Natural killer cell treated with Interleukin-12 subunit alpha and Interleukin-12 subunit beta and Interleukin-15 and Interleukin-18, amount 100 ng/mL, for 72 hours (primary cell): ENCODE measurements at places on chromosomes 5 and 9.

- no peak for DNase-seq
Measured at GRCh38 chr5:6542421-6543345, 90.2 kb downstream of the NSUN2 start.

GRCh38 chr9:86072394-86072877 lies 26.9 kb downstream of the GOLM1 start:
- no peak for DNase-seq

DNA sequence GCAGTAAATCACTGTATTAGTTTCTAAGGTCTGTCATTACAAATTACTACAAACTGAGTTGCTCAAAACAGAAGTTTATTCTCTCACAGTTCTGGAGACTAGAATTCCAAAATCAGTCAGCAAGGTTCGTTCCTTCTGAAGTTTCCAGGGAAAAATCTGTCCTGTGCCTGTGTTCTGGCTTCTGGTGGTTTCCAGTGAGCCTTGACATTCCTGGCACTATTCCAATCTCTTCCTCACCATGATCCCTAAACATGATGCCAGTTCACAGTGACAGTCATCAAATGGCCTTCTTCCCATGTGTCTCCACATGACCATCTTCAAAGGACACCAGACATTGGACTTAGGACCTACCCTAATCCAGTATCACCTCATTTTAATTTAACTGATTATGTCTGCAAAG lies 351.4 kb downstream of the PLK2 start:
- no peak for DNase-seq

DNA sequence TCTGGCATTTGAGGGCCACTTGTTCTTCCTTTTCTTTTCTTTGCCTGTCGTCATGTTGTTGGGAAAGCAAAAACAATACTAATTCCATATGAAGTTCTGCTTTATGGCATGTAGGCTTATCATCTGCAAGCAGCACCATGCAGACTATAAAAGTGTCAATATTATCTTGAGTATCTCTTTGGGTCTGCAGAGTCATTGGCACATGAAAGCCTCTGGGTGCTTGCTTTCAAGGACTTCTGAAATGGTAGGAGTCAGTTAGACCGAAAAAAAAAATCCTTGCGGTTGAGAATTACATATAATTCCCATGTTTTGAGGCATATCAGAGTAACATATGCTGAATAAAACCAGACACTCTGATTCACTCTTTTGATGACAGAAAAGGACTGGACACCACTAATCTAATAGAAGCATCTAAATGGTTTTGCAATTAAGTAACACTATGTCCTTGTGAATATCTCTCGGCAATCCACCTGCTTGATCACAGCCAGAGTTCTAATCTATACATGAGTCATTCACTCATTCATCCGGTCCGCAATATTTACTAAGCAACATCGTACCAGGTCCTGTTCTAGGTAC lies 44.4 kb downstream of the GNAQ start:
- DNase-seq = no peak

DNA sequence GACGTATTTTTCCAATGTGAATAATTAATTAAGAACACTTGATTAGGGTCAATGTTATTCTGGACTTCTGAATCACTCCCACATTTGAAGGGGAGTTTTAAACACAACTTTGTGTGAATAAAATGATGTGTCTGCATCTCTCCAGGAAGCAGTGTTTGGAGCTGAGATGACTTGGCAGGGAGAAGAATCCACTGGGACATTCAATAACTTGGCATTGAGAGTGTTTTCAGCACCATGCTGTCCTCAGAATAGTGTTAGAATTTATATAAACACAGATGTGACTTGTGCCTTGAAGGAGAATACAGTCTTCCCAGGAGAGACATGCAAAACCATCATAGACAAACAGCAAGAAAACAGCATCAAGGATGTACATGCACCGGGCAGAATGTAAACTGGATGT lies 32.7 kb upstream of the KCNMB1 start:
- no peak for DNase-seq

GRCh38 chr9:86667307-86667706 lies 280.0 kb downstream of the GAS1 start:
- no peak for DNase-seq

GRCh38 chr9:110283751-110284150 lies 27.4 kb upstream of the TXN start:
- no peak for DNase-seq

DNA sequence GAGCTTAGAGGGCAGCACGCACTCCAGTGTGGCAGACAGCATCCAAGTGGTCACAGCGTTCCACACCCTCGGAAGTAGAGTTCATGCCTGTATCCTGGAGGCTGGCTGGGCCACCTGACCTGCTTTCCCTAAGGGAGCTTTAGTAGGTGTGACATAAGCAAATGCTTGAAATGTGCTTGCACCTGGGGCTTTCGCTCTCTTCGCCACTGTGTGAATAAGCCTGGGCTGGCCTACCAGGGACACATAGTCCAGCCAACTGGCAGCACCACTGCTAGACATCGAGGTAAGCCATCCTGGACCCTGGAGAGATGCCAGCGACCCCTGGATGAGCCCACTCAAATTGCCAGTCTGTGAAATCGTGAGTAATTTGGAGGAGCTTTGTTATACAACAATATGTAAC lies 24.9 kb upstream of the IRX4 start:
- DNase-seq = no peak

DNA sequence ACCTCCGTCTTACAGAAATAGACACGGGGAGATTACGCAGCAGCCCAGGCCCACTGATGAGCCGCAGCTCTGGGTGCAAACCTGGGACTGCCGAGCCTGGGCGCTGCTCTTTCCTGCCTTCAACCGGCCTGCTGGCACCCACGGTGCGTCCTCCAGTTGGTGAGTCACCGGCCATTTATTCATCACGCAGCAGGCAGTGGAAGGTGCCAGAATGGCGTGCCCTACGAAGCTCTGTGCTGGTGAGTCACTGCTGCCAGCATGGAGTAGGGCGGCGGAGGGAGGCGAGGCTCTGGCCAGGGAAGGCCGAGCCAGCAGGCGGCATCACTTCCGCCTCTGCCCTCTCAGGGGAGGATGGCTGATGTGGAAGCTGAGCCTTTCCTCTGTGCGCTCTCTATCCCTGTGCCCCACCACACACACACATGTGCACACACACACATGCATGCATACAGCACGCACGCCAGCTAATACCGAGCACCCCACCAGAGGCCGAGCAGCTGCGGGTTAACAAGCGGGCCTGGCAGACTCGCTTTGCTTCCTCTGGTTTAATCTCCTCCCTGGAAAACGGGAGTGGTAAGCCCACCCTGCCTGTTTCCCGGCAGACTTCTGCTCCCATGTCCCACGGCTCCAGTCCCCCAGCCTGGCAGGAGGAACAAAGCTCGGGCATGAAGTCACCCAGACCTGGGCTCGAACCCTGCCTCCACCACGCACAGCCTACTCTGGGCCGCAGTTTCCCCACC lies 39.2 kb downstream of the OLFM1 start:
- no peak for DNase-seq

DNA sequence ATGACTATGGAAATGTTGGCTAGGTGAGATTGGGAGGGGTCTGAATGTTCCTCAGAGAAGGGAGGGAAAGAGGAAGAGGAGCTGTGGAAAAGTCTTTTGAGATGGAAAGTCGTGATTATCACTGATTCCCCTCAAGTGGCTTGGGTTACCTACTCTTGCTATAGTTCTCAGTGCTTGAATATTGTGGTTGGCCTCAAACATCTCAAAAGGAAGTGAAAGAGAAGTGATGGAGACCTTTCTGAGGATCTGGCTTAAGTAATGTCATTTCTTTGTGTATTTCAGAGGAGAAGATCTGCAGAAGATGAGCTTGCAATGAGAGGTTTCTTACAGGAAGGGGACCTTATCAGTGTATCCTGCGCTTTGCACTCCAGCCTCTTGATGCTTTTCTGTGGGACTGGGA lies 5.5 kb downstream of the EXOSC2 start:
- DNase-seq = no peak

DNA sequence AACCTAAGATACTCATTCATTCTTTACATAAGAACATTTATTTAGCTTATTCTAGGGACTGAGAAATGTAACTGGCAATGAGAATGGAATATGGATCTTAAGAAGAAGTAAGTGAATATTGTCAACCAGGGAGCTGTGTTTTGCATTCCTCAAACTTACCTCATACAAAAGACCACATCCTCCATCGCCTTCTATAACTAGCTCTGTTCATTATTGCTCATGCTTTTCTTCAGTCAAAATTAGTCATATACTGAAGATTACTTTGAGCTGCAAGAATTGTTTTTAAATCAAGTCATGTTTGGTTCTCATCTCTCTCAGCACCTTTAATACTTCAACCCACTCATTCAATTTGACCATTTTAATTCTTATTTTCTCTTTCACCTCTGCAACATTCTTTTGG lies 140.3 kb upstream of the RASA1 start:
- DNase-seq = no peak

GRCh38 chr9:98043915-98044314 lies 12.6 kb upstream of the NANS start:
- no peak for DNase-seq

GRCh38 chr9:120757026-120757913 lies 35.9 kb downstream of the FBXW2 start:
- DNase-seq = no peak

GRCh38 chr9:22129133-22129532 lies 120.0 kb upstream of the CDKN2B start:
- DNase-seq = no peak
